Stimulated activated CD4-positive, alpha-beta T cell treated with anti-CD3 and anti-CD28 coated beads, Interleukin-1b, Interleukin-23, amount 100 ng/mL, for 24 hours (primary cell): ENCODE measurements at places on chromosomes 3 and 15.

- DNase-seq: no peak
These were observed 145.8 kb upstream of the NECTIN3 start for GRCh38 chr3:110925798-110926197.

- no peak for DNase-seq
These were observed 666.7 kb upstream of the SGO1 start for GRCh38 chr3:20852712-20853111.

DNA sequence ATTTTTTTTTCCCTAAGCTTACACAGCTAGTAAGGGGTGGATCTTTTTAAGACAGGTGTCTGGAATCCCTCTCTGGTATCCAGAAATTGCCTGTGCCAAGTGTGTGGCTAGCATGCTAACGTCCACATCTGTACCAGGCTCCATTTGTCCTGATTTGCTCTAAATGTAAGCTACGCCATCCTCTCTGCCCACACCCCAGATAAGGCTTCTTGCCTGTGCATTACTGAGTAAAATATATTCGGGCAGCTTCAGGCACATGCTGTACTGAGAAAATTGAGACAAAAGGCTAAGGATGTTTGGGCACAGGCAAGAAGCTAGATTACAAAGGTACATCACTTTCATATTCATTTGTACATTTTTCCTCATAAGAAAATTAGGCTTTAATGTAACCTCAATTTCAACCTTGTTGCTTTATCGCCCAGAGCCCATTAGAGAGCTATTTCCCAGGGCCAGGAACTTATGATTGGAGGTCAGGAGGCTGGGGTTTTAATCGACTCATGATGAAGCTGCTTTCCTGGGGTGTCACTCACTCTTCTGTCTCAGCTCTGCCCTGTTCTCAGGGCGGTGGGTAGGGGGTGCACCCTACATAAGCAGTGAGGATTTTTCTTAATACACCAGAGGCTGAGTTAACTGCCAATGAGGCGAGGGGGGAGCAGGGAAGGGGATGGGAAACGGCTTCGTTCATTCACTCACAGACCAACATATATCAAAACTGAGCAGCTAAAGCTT lies 106.3 kb downstream of the RORA start:
- no peak for DNase-seq

GRCh38 chr15:100645671-100646070 lies 43.3 kb downstream of the ASB7 start:
- no peak for DNase-seq

- no peak for DNase-seq
These were observed 5.8 kb downstream of the APBA2 start for GRCh38 chr15:28891588-28891987.

- no peak for DNase-seq
These were observed 93.3 kb downstream of the TRIM42 start for GRCh38 chr3:140770977-140771667.

DNA sequence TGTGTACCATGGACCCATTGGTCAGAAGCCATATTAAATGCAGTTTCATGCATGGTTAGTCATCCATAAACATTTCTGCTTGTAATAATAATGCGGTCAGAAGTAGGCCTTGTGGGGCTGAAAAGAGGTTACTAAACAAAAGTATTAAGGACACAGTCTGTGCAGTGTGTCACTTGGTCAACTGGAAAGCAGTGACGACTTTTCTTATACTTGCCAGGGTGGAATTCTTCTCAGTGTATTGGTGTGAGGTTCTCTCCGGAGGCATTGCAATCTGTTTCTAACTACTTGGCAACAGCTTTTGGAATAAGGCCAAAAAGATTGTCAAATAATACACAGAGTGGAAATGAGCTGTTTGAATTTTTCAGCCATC lies 46.8 kb downstream of the CHL1 start:
- no peak for DNase-seq

DNA sequence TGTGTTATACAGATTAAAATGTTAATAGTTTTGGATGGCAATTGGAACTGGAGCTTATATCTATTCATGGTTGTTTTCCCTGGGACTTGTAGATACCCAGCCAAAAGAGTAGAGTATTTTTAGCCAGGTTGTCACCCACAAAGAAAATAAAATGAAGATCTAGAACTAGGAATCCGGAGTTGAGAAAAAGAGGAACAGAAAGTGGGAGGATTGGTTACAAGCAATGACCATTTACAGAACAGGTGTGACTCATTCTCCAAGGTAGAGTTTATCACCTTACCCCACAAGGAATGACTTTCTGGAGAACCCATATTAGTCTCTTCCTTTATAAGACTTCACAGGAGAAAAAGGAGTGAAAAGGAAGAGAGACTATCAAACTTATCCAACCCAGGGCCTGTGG lies 99.8 kb downstream of the TMEM108 start:
- DNase-seq: no peak

GRCh38 chr3:55750525-55750924 lies 263.4 kb upstream of the WNT5A start:
- DNase-seq: no peak

DNA sequence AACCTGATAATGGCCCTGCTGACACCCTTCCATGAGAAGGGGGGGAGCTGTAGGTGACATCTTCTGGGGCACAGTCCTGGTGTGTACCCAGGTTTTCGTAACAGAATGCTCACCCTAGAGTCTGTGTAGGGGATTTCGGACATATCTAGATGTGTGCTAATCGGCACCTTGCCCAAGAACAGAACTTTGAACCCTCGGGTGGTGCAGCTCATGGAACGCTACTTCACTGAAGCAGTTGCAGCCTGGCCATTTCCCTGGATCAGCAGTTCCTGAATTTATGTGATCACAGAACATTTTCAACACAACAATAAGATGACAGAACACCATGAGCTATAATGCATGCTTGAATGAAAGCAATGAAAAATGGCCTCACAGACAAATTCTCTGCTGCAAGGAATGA lies 57.5 kb upstream of the MUC13 start:
- no peak for DNase-seq

DNA sequence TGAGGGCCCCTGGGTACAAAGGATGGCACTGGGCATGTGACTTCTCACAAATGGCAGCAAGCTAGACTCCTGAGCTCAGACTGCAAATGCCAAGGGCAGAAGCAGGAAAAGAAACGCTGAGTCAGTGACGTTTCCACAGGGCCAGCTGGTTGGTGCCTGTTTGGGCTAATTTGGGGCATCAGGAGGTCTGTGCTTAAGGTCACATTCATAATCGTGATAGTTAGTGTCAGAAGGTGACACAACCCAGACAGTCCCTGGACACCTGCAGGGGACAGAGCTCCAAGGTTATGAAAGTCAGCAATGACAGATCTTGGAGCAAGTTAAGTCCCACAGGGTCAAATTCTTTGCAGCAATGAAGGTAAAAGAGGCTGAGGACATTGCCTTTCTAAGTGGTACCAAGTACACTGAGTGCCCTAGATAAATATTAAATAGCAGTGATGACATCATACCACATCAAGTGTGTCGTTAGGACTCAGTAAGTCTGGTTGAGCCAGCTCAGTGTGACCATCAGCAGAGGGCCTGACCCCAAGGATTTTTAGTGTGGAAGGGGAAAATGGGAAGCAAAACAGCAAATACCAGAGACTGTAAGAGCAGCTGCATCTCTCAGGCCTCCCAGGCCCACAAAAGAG lies 556.9 kb upstream of the CFAP20DC start:
- no peak for DNase-seq

- DNase-seq: no peak
These were observed 106.6 kb downstream of the SSR3 start for GRCh38 chr3:156448300-156448699.

- no peak for DNase-seq
These were observed 459.4 kb downstream of the IL5RA start for GRCh38 chr3:2650746-2651145.

- DNase-seq: no peak
These were observed 1.9 kb upstream of the MEX3B start for GRCh38 chr15:82047453-82048400.

DNA sequence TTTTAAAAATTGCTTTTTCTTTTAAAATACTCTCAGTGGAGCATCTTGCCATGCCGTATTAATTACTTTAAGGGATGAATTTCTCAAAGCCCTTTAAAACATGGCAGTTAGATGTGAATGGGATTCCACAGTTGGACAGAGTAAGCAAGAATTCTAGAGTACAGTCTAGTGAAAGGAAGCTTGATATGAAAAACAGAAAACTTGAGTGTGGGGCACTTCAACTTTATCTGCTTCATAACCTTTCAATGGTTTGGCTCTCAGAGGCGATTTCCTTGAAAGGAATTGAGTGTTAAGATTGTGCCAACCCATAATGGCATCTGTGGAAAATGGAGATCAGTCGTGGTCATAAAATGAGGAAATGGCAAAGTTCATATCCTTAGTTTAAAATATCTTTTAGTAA lies 127.7 kb upstream of the SAMMSON start:
- DNase-seq: no peak

GRCh38 chr3:128432971-128433836 lies 33.5 kb downstream of the DNAJB8 start:
- DNase-seq: no peak

DNA sequence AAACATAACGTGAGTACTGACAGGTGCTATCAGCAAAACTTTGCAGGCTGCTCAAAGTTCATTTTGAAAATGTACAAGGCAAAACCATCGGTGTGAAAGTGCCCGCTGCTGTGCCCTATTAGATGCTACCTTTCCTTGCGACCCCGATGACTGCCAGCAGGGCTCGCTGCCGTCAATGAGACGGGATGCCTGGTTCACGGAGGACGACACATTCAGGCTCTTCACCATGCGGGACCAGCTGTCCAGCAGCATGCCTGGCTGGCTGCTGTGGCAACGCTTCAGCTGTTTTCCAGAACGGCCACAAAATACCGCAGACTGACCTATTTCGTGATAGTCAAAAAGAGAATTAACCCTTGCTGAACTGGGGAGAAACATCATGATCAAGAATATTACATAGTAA lies 92.7 kb upstream of the OCA2 start:
- no peak for DNase-seq

- DNase-seq: no peak
These were observed 362.3 kb upstream of the BCHE start for GRCh38 chr3:166199491-166199890.

- DNase-seq: no peak
These were observed 10.9 kb downstream of the CCR5AS start for GRCh38 chr3:46395766-46396530.

DNA sequence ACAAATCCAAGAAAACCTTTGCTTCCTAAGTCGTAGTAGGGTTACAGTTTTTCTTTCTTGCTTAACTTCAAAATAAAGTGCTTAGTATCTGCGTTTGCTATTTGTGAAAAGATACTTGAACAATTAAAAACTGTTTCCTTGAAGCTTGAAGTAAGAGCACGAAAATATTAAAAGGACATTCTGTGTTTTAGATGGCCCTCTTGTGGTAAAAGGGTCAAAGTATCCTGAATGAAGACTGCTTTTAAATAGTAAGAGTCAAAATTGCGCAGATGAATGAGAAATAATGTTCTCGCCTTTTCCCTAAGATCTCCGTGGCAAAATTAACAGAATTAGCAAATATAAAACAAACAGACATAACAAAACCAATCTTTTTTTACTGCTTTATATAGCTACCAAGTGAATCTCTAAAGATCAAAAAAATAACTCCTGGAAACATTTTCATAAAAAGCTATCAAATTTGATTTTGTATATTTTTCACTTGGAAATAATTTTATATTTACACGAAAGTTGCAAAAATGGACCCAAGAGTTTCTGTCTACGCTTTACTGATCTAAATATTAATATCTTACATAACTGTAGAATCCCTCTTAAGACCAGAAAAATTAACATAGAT lies 175.4 kb downstream of the MBNL1 start:
- DNase-seq: no peak

DNA sequence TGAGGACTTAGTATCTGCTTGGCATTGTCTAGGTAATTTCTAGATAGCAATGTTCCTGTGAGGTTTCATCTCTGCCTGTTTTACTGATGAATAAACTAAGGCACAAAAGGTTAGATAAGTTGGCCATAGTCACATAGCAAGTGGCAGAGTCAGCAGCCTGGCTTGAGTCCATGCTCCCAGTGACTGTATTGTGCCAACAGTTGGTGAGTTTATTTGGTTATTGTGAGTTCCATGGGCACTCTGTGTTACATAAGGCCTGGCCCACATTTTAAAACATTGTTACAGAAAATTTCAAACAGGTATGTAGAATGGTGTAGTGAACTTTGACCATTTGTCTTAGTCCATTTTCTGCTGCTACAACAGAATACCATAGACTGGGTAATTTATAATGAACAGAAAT lies 15.2 kb downstream of the MCM2 start:
- DNase-seq: no peak

GRCh38 chr15:70566047-70566835 lies 197.1 kb downstream of the UACA start:
- no peak for DNase-seq

GRCh38 chr3:195768831-195769303 lies 42.9 kb downstream of the MUC4 start:
- DNase-seq: no peak

DNA sequence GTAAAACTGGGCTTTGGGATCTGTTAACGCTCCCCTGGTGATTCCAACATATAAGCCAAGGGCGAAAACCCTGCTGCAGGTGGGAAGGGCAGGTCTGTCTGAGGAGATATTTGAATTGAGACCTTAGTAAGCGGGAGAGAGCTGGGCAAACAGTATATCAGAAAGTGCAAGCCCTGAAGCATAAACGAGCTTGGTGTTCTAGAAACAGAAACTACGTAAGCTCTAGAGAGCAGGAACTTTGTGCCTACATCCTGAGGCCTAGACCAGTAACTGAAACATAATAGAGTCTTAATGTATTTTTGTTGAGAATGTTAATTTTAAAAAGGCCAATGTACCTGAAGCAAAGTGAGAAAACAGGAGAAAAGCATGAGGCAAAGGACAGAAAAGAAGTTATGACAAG lies 62.9 kb upstream of the FSIP1 start:
- no peak for DNase-seq

GRCh38 chr3:187567021-187567420 lies 103.2 kb downstream of the SST start:
- DNase-seq: no peak

DNA sequence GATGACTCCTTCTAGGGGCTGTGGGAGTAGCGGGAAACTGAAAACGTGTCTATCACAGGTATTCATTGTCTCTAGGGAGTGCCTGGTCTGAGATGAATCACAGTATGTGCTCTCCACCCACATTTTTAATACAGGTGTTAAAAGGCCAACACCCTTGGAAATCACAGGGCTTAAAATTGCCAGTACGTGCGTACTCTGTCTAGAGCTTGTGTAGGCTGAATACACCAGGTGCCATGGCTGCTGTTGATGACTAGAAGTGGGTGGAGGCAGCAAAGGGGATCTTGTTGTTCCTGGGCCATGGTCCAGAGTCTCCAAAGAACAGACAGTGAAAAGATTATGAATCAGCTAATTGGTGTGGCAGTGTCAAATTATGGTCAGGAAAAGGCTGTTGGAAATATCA lies 35.1 kb upstream of the P3H2 start:
- DNase-seq: no peak

DNA sequence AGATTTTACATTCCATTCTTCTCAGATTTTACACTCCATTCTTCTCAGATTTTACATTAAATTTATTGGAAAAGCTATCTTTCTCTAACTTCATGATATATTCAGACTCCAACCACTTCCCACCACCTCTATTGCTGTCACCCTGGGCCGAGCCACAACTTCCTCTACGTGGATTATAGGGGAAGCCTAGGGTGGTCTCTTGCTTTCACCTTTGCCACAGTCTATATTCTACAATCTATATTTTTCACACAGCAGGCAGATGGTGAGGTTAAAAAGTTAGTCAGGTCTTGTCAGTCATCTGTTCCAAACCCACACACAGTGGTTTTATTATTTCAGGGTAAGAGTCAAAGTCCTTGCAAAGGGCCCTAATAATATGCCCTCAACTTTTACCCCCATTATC lies 370.8 kb upstream of the SUCLG2 start:
- no peak for DNase-seq

- no peak for DNase-seq
These were observed 35.7 kb upstream of the APEH start for GRCh38 chr3:49638445-49638844.
